ENCODE measurements at places on chromosomes 7 and 10.

GRCh38 chr10:69632516-69633199, 2.6 kb downstream of the FAM241B start:
- no peak for DNase-seq

GRCh38 chr7:40644454-40645188, 509.8 kb downstream of the SUGCT start:
- DNase-seq, result no peak

- DNase-seq, result no peak
These were observed 203.8 kb upstream of the ZMIZ1 start for GRCh38 chr10:78864761-78865537.

GRCh38 chr7:152677808-152678670, 2.1 kb upstream of the XRCC2 start:
- DNase-seq, result no peak

- no peak for DNase-seq
These were observed 7.4 kb downstream of the PRPS1L1 start for GRCh38 chr7:18020138-18020715.

- no peak for DNase-seq
These were observed 180.4 kb downstream of the RNF133 start for GRCh38 chr7:122518488-122518887.

GRCh38 chr10:73646598-73647041, 5.3 kb upstream of the MYOZ1 start:
- DNase-seq, result no peak

GRCh38 chr7:111018447-111018846, 72.5 kb upstream of the LRRN3 start:
- DNase-seq, result no peak

DNA sequence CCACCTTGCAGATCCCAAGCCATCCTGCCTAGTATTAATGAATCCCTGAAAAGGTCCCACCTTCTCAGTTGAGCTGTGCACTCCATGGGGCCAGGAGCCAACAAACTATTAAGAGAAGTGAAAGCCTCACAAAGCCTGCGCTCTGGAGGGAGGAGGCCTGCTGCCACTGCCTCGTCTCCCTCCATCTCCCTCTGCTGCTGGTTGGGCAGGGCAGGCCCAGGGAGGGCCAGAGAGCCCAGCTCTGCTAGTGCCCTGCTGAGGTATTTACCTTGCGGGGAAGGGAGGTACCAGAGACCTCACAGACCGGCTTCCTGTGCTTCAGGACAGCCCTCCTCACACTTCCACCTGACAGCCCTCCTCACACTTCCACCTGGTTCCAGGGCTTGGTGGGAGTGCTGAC, 171.5 kb downstream of the SH3PXD2A start:
- no peak for DNase-seq

DNA sequence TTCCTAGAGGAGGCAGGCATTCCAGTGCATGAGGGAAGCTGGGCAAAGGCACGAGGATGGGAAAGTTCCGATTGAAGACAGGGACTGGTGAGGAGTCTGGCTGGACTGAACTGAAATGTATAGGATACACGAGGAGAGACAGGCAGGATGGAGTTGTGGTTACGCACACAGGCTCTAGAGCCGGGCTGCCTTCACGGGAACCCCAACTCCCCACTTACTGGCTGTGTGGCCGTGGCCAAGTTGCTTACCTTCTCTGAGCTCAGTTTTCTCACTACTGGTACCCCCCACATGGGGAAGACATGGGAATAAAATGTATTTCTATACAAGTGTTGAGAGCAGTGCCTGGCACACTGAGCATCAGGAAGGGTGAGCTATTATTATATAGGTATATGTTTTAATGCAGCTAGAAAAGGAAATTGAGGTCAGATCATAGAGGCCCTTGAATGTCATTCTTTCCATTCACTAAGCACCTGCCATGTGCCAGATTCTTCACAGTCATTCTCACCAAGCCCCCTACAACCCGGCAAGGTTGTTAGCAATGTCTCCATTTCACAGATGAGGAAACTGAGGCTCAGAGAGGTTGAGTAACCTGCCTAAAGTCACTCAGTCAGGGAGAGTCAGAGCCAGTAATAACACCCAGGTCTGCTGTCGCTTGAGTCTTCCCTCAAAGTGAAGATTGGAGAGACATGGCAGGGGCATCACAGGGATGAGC, 9.7 kb downstream of the CHST3 start:
- no peak for DNase-seq
